Hindlimb muscle (tissue), 1 donor: ENCODE measurements at places on chromosomes 16 and 17.
A peak's percentile ranks its signal among the peaks of the same experiment; 100 is the strongest.

GRCh38 chr17:1639549-1640180 is 5.9 kb downstream of the SCARF1 start:
- DNase-seq = no peak

GRCh38 chr17:65753348-65753747 is 191.9 kb upstream of the AXIN2 start:
- DNase-seq = no peak

DNA sequence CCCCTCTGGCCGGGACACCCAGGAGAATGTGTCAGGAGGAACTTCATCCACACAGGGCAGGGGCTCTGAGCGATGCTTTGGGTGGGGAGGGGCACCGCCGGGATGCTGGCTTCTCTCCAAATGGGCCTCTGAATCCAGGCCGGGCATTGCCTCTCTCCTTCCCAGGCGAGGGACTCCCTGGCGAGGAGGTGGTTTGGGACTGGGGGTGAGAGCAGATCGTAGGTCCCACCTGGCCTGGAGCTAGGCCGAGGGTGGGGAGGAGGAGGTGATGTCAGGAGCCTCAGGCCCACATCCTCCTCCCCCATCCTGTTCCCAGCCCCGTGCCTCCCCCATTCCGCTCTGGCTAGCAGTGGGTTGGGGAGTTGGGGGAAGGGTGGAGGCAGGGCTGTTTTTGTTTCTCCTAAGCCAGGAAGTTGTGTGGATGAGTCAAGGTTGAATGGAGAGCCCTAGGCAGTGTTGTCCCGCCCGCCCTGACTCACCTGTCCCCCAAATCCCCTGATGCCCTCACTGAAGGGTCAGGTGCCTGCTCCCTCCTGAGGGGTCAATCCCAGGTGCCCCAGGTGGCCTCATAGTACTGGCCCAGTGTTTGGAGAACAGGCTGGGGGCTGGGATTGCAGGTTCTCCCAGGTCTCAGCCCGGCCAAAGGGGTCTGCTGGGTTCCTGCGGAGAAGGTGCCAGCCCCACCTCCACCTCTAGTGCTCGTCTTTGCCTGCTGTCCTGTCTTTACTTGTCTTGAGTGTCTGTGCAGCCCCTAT is 2.8 kb downstream of the GRB7 start:
- DNase-seq = no peak

GRCh38 chr16:16150117-16150877 is 73.0 kb downstream of the ABCC6 start:
- peak; percentile 83 for DNase-seq

- DNase-seq = peak; percentile 4
Observed at GRCh38 chr16:65875381-65876055, 491.0 kb upstream of the CDH5 start.

- DNase-seq = no peak
Observed at GRCh38 chr17:70539132-70539924, 370.0 kb downstream of the KCNJ2 start.

DNA sequence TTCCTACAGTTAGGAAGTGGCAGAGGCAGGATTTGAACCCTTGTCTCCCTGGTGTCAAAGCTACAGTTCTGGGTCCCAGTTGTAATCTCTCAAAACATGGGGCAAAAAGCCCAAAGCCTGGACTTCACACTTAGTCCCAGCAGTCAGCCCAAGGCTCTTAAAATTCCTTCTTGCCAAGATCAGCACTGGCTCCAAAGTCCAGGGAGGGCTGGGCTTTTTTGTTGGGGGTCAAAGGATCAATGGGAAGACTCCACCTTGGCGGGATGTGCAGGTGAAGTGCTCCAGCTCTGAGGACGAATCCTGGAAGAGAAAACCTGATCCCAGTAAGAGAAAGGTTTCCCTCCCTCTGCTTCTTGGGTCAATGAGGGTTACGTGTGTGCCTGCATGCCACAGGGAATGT is 195.5 kb downstream of the HAPSTR1 start:
- DNase-seq = no peak

GRCh38 chr17:59617156-59617732 is 2.5 kb upstream of the CLTC start:
- no peak for DNase-seq

GRCh38 chr17:61411261-61412142 is 11.9 kb downstream of the TBX2 start:
- DNase-seq = peak; percentile 69

DNA sequence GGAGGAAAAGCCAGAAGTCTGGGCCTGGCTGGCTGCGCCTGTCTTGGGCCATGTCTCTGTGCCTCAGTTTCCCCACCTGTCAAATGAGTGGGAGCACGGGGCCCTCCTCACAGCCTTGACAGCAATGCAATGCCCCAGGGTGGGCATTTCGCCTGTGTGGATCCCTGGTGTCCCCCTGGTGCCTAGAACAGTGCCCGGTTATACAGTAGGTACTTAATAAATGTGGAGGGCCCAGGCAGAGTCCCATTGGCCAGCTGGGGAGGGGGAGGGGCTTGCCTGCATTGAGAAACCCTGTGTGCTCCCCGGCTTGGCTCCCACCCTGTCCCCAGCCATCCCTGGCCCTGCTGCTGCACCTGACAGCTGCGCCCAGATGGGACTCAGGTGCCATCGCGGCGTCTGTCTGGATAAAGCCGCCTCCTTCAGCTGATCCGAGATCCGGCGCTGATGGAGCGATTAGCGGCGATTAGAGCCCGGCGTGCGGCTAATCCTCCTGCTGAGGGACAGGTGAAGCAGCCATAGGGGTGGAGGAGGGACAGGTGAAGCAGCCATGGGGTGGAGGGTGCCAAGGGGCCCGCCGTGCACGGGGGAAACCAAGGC is 12.4 kb downstream of the ZFPM1 start:
- DNase-seq = no peak

- DNase-seq = no peak
Observed at GRCh38 chr17:43526886-43527648, 19.1 kb downstream of the ETV4 start.

DNA sequence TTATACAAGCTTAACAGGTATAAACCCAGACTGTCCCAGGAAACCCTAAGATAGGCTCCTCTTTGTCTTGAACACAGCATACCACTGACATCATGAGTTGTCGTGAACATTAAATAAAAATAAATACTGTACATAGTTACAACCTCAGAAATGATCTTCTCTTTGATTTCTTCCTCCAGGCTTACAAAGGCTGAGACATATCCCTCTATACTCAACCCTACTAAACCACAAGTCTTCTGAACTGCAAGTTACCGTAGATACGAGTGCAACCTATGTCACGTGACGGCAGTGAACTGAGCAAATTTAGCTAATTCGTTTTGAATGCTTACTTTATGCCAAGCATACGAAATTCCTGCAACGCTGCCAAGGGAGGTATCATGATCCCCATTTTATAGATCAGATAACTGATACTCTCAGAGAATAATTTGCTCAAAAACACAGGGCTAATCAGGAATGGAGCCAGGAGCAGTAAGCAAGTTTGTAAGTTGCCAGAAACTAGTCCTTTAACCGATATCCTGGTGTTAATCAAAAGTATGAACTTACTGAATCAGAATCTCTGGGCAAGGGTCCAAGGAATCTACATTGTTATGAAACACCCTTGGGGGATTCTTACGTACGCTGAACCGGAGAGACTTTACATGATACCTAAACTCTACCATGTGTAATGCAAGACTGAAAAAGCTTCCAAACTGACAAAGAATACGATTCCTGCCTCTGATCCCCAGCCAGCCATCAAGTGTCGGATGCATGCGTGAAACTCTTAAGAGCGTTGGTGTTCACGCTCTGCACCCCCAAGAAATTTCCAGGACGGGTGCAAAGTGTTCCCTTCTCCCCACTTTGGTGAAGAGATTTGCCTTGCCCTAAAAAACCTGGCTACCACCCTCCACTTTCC is 106.2 kb downstream of the XYLT1 start:
- no peak for DNase-seq
